Right renal pelvis (tissue), 4 donors: ENCODE measurements at places on chromosomes 16 and 17.

- no peak for DNase-seq
Measured at GRCh38 chr16:32116080-32116479, 137.0 kb upstream of the TP53TG3D start.

DNA sequence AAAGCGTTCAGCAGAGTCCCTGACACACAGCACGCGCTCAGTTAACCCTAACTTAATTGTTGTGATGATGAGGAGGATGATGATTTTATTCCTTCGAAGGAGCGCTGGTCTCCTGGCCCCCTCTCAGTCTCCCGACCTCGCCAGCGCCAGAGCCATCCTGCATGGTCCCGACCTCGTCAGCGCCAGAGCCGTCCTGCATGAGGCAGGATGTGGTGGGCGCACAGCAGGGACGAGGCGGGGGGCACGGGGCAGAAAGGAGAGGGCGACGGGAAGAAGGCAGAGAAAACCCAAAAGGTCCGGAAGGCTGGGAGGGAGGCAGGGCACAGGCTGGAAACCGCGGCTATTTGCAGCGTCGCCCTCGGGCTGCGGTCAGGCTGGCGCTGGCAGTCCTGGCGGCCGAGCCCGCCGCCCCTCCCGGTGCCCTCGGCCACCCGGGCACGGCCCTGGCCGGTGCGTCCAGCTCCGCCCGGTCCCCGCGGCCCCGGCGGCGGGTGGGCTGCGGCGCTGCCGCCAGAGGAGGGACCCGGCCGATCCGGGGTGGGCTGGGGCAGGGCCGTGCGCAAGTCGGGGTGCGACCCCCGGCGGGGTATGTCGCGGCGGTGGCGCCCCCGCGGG is 3.0 kb upstream of the TAC4 start:
- no peak for DNase-seq

GRCh38 chr16:50229149-50229726 is 37.1 kb upstream of the ADCY7 start:
- DNase-seq = no peak

DNA sequence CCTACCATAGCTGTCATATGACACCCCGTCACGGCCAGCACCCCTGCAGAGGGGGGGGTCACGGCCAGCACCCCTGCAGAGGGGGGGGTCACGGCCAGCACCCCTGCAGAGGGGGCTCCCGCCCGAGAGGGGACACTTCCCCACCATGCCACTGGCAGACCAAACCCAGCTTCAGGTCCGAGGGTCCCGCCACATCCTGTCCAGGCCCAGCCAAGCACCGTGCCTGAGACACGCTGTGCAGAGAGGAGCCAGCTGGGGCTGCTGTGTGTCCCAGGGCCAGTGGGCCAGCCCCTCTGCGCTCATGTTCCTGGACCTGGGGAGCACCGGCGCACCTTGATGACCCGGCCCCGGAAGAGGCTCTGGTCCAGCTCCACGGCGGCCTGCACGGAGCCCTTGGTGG is 1.9 kb downstream of the PABPN1L start:
- DNase-seq = no peak

DNA sequence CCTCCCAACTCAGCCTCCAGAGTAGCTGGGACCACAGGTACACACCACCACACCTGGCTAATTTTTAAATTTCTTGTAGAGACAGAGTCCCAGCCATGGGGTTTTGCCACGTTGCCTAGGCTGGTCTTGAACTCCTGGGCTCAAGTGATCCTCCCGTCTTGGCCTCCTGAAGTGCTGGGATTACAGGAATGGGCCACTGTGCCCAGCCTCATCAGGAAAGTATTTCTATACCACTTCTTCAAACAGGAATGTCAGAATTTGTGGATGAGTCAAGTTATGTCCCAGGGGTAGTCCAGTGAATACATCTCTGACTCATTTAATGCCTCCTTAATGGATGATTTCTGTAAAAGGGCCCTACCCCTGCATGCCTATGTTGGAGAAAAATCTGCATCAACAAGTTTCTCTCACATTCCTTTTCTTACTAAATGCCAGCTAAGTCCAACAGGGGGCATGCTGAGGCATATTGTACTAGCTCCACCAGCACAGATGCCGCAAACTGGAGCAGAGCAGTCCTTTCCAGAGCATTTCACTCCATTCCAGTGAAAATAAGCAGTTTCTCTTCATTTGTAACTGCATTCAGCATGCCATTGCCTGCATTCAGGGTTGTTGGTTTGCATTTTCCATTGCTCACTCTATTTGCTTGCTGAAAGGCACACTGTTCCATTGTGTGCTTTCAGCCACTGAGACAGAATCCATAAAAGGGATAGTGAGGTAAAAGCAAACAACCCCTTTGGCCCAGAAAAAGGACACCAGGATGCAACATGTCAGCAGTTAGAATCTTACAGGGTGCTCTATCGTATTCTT is 5.3 kb upstream of the CAVIN1 start:
- peak; percentile 62 for DNase-seq

DNA sequence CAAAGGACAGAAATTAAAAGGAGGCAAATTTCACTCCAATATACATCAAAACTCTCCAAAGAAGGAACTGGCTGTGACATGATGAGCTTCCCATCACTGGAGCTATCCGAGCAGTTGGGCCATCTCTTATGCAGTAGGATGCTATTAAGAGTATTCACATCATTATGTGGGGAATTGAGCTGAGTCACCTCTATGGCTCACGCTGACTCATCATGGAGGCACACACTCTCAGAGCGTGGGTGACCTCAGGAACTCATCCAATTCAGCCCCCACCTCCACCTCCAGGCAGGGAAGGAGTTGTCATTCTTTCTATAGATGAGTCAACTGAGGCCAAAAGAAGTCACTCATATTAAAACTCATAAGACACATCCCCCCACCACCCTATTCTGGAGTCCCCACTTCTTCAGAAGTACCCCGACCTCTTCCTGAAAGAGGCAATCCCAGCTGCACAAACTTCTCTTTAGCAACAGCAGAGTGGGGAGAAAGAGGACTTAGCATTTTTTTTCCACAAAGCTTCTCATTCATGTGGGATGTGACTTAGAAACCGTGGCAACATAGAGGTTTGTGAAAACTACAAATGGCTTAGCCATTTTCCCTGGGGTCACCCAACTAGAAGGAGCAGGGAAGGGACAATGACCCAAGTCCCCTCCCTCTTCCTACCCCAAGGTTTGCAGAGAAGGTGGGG is 32.5 kb downstream of the ABCC12 start:
- DNase-seq = no peak

DNA sequence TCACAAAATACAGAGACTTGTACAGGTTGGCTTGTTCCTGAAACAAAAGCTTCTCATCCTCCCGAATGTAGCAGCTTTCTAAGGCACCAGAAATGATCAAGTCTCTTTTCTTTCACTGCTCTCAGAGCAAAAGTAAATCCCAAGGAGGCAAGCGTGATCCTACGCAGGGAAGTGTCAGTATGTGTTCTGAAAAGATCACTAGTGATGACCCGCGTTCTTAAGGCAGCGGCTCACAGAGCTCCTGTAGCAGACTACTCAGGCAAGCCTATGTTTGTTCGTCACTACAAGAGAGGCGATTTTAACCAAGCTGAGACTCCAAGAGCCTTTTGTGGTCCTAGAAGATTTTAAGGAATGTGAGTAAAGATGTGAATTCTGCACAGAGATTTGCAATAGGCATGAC is 34.5 kb downstream of the WIPI1 start:
- no peak for DNase-seq

GRCh38 chr16:85354686-85355514 is 242.6 kb upstream of the CIBAR2 start:
- peak; percentile 70 for DNase-seq

GRCh38 chr16:29804455-29805231 is 1.7 kb upstream of the MAZ start:
- DNase-seq = no peak

DNA sequence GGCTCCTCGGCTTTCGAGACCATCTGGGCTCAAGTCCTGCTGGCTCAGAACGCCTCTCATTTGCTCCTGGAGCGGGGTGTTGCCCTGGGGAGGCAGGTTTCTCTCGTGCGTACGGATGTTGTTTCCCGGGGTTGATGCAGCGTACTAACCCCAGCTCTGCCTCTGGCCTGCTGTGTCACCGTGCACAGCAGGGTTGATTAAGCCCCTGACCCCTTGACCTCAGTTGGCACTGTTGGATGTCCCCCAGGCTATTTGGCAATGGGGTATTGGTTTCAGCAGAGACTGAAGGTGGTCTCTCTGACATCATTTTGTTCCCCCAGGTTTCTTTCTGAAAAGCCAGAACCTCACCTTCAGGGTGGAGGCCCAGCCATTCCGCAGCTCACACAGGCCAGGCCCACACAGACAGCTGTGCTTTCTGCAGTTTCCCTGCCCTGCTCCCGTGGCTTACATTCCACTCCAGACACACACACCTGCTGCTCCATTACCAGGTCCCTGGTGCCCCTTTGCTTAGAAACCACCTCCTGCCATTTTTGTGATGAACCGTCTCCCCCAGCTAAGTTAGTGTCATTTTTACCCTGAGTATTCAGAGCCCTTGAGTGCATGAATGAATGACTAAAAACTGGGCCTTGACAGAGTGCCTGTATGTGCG is 233.5 kb downstream of the CCDC182 start:
- DNase-seq = no peak

DNA sequence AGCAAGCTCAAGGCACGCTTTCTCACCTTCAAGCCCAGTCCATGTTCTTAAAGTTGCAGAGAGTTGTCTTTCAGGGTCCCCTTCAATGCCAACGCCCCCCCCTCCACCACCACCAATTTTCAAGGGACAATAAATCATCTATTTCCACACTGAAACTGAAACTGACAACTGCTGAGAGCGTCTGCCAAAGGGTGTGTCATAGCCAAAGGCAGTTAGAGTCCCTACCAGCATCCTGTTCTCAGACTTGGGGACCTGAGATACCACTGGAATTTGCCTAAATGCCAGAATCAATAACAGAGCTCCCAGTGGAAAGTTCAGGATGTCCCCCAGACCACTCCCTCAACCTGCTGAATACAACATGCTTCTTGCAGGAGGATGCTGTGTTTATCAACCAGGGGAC is 133.2 kb upstream of the SOX9 start:
- DNase-seq = no peak

DNA sequence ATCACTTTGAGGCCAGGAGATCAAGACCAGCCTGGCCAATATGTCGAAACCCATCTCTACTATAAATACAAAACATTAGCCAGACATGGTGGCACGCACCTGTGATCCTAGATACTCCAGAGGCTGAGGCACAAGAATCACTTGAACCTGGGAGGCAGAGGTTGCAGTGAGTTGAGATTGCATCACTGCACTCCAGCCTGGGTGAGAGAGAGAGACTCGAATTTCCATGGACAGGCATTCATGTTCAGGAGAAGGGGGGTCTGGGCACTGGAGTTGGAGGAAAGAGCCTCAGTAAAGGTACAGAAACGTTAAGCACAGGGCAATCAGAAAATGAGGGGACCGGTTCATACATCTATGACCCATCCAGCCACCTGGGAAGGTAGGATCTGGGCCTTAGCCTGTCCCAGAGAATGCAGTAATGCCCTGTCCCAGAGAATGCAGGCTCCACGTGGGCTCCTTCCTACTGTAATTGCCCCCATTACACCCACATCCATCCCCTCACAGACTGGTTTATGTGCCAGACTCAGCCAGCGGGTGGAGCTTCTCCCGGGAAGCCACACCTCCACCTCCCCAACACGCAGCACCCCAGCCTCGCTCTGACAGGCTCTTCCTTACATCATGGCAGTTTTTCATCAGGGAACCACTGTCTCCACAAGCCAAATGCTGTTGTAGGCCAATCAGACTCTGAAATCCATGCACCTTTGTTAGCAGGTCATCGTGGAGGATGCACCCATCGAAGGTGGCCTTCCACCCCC is 21.6 kb upstream of the ARL4D start:
- no peak for DNase-seq
